CD4-positive, alpha-beta T cell treated with Interleukin-6 for 4 hours (primary cell): ENCODE measurements at places on chromosomes 12 and 14.

DNA sequence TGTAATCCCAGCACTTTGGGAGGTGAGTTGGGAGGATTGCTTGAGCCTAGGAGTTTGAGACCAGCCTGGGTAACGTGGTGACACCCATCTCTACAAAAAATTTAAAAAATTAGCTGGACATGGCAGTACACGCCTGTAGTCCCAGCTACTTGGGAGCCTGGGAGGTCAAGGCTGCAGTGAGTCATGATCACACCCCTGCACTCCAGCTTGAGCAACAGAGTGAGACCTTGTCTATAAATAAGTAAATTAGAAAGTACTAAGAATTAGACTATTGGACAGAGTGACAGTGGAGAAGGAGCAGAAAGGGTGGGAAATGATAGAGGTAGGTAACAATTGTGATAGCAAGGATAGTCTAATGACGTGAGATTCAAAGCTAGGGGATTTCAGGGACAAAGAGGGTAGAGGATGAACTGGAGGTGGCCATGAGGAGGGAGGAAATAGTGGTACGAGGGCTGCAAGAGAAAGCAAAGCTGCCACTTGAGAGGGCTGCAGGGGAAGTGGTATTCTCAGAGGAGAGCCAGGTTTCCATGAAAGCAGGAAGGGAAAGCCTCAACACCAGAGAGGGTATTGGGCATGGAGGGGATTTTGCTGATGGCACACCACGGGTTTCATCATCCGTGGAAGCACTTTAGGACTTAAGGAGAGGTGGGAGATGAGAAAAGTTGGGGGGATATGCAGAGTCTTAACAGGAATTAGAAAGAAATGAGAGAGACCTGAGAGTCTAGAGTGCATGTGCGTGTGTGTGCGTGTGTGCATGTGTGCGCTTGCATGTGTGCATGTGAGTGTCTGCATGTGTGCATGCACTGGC lies 85.6 kb downstream of the SYNE2 start:
- DNase-seq: peak; percentile 34

- no peak for DNase-seq
Observed at GRCh38 chr12:119389687-119390086, 55.2 kb downstream of the CCDC60 start.

DNA sequence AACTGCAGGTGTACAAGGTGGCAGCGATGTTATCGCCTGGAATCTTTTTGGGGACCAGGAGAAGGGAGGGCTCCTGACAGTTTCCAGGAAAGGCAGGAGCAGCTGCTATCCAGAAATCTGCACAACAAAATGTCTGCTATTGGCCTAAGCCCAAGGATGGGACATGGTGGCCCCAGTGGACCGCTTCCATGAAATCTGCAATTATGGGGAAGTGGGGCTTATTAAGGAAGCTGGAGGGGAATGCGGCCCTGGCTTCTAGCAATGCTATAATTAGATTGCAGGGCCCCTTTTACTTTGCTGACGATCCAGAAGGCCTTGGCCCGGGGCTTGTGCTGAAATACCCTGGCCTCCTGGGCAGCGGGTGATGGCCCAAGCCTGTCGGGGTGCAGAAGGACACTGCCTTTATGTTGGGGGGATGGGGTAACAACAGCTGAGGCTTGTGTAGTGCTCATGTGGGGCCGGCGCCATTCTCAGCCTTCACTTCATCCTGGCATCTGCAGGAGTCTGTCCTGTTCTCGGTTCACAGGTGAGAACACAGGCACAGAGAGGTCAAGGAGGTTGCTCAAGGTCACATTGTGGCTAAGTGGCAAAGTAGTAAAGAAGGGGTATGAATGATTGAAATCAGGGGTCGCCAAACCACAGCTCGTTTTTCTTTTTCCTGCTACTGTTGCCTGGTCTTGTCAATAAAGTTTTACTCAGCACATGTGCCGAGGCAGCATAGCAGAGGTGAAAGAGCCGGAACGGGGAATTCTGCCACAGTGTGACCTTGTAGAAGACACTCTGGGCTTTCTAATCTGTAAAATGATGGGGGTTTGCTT lies 153.5 kb downstream of the RBM19 start:
- no peak for DNase-seq

DNA sequence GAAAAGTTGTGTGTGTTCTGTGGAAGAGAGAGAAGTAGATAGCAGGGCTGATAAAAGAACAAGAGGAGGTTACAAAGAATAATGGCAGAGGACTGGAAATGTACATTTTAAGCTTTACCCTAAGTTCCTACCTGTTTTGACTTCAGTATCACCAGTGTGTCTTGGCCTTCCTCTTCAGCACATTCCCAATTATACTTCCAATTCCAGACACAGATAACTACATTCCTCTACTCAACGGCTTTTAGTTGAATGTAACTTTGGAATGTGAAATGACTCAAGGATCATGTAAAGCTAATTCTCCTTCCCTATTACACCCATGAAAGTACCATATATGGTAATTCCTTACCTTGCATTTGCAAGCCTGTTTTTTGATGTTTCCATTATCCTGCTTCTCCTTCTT lies 5.0 kb downstream of the MGST1 start:
- DNase-seq: no peak

DNA sequence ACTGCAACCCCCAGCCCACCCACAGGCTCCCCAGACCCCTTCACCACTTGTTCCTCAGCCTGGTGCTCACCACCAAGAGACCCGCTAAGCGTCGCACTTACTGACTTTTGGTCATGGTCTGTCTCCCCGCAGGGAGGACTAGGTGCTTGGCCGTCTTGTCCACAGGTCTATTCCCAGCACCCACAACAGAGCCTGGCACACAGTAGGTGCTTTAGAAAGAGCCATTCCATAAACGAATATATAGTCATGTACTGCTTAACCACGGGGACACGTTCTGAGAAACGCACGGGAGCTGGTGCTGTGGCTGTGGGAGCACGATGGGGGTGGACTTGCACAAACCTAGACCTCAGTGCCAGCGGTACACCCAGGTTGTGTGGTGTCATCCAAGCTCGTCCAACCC lies 34.0 kb downstream of the NCOR2 start:
- DNase-seq: no peak

DNA sequence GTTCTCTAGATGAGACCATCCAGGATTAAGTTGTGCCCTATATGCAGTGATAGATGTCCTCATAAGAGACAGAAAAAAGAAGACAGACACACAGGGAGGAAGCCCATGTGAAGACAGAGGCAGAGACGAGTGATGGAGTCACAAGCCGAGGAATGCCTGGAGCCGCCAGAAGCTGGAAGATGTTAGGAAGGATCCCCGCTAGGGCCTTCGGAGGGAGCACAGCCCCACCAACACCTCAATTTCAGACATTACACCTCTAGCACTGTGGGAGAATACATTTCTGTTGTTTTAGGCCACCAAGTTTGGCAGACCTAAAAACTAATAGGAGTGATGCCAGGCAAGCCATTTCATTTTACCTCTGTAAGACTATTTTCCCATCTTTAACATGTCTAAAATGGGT lies 458.5 kb downstream of the MED13L start:
- no peak for DNase-seq

GRCh38 chr14:87457720-87458119 lies 535.3 kb downstream of the GALC start:
- no peak for DNase-seq

DNA sequence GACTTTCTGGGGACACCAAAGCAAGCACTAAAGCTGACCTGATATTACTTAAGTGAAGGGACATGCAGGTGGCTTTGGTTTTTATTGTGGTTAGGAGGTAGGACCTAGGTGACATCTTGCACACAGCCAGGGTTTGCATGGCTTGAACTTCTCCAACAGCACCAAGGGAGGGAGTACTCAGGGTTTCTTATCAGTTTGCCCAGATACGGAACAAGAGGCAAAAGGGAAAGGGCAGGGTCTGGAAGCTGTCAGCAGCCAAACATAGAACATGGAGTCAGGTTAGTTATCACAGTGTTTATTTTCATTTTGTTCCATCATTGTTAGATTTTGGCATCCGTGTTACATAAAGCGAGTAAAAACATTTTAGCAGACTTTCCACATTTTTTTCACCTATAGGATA lies 186.3 kb upstream of the CLEC14A start:
- no peak for DNase-seq

DNA sequence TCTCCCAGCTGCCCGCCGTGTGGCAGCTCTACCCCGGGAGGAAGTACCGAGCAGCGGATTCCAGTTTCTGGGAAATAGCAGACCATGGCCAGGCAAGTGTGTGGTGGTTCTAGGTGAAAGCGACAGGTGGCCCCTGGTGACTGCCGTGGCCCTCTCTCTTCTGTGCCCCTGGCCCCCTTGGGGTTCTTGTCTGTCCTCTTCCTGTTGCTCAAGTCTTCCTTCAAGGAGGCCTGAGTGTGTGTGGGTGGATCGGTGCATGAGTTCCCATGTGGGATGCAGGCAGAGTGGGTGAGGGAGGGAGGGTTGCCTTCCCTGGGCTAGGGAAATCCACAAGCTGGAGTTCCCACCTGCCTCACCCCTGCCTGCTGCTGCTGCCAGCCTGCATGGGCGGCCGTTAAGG lies 4.6 kb downstream of the TCL1B start:
- no peak for DNase-seq

- DNase-seq: no peak
Observed at GRCh38 chr14:104935026-104935650, 10.5 kb downstream of the PLD4 start.
